NCI-H2107 (cell line): ENCODE measurements at places on chromosomes 6 and 20.

- no peak for DNase-seq
These were observed 49.1 kb downstream of the GCLC start for GRCh38 chr6:53495506-53496499.

DNA sequence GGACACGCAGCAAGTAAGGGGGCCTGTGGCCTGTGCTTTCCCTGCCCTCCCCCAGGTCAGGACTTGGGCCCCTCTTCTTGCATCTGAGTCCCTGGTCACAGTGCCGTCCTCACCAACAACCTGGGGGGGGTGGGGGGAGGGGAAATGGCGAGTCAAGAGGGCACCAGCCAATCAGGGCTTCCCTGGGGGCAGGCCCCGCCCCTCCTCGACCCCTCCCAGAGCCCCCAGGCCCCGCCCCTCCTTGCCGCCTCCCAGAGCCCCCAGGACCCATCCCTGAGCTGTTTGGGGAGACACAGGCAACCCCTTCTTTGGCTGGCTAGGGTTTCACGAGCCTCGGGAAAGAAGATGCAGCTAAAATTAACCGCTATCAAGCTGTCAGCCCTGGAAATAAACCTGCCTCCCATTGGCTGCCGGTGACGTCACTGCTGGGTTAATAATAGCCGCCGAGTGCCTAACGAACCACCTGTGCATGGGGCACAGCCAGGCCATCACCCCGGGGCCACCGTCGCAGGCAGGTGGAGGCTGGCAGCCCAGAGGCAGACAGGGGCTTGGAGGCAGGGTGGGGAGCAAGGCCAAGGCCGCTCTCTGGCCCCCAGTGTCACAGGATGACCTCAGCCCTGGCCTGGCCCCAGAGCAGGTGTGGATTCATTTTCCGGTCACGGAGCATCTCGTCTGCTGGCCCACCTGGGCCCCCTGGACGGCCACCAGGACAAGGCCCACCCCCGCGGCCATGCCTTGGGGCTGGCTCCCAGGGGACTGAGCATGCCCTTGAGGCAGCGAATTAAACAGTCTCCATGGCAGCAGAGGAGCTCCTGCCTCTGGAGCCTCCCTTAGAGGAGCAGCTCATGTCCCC lies 3.2 kb upstream of the EEF1A2 start:
- peak; percentile 89 for DNase-seq

DNA sequence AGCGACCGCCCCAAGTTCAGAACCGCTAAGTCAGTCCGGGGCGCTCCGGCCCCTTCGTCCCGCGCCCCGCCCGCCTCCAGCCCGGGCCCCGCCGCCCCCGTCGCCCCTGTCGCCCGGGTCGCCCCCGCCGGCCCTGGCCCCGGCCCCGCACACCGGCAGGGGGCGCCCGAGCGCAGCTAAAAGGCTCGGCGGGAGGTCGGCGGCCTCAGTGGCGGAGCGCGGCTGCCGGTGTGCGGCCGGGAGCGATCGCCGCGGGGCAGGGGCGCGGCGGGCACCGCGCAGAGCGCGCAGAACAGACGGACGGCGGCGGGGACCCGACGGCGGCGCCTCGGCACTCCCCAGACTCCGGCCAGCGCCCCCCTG lies at the start of gene FNDC1:
TSS of gene FNDC1 (plus strand) at position 208 of the 363 bp plus-strand sequence. CDS start 197 bp downstream, outside the sequence.
- DNase-seq: no peak

DNA sequence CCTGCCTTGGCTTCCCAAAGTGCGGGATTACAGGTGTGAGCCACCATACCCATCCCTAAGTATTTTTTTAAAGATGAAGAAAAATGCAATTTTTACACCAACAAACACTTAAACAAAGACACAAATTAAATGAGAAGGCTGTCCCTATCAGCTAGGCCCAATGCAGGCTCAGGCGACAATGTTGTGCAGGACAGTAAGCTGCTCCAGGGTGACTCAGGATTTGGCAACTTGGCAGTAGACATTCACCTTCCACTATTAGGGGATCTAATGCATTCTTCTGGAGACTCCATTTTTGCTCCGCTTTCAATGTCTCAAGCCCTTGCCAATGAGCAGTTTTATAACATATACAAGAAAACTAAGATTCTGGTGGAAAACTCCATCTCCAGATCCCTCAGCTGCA lies 19.7 kb downstream of the NDRG3 start:
- no peak for DNase-seq

DNA sequence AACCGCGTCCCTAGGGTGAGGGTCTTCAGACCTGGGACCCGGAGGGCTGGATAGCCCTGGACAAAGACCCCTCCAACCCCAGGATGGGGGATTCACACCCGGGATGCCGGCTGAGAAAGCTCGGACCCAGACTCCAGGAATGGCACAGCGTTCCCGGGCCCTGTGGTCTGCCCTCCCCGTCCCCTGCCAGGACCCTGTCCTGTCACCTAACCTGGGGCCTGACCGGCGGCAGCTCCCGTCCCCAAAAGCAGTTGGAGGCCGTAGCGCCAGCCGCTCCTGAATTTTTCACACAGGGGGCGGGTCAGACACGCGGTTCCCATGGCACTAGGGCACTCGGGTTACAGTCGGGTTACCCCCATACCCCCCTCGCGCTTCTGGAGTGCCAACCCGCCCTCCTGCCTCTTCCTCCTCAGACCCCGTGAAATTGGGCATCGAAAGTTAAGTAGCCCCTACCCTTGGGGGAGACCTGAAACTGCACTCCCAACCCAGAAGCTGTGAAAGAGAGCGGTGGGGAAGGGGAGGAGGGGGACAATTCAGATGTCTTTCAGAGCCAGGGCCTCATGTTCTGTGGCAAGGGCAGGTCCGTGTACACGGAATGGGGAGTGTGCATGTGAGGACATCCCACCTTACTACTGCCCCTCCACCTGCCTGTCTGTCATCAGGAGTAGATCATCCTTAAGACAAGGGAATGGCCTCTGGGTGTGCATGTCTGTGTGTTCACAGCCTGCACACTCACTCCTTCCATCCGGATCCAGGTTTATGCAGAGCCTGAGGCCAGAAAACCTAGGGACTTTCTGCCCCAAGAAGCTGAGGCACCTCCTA lies 595 bp downstream of the REM1 start:
- DNase-seq: no peak

- DNase-seq: no peak
These were observed 116.8 kb downstream of the ZMYND8 start for GRCh38 chr20:47239719-47240067.

DNA sequence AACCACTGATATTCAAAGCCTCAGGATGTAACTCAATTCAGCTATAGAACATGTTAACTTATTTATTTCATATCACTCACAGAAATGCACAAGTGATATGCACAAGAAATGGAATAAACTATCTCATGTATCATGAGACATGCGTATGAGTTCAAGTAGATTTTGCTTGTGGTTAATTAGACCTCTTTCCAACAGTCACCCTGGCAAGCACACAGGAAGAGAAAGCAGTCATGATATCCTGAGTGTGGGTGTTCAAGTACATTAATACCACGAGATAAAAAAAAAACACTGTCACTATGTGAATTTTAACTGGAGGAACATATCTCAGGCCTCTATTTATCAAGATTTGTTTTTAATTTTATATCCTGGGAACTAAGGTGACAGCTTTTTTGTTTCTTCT lies 64.2 kb downstream of the LAMP5 start:
- DNase-seq: no peak

DNA sequence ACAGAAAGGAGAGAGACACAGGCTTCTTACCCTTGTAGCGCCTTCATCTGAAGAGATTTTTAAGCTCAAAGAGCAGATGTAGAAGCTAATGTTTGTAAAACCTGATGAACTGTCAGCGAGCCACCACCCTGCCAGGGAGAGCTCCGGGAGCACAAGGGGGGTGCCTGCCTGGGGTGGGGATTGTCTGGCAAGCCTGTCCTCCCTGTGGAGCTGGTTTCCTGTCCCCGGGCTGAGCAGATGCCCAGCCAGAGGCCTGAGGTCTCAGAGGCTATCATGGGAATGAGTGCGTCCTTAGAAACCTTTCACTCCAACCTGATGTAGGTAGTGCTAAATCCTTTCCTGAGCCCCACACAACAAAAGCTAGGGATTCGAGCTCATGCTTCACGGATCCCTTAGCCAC lies 41.9 kb upstream of the NR2E1 start:
- DNase-seq: no peak

- DNase-seq: no peak
These were observed 612 bp downstream of the ADAT2 start for GRCh38 chr6:143449714-143450452.

- DNase-seq: no peak
These were observed 12.6 kb downstream of the MAP3K5 start for GRCh38 chr6:136779682-136780081.

DNA sequence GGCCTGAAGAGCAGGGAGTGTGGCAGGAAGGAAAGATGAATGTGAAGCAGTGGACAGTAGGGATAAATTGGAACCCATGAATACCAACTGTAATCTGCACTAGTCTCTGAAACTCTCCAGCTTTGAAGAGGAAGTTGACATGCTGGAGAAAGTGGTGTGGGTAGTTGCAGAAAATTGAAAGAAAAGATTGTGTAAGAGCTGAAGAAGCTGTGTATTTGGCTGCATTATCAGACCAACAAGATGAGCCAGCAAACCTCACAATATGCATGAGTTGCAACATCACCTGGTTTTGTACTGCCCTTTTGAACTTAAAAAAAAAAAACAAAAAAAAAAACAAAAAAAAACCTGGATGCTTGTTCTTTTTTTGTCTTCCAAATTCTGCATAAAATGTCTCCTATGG lies 921.9 kb upstream of the EYS start:
- no peak for DNase-seq

DNA sequence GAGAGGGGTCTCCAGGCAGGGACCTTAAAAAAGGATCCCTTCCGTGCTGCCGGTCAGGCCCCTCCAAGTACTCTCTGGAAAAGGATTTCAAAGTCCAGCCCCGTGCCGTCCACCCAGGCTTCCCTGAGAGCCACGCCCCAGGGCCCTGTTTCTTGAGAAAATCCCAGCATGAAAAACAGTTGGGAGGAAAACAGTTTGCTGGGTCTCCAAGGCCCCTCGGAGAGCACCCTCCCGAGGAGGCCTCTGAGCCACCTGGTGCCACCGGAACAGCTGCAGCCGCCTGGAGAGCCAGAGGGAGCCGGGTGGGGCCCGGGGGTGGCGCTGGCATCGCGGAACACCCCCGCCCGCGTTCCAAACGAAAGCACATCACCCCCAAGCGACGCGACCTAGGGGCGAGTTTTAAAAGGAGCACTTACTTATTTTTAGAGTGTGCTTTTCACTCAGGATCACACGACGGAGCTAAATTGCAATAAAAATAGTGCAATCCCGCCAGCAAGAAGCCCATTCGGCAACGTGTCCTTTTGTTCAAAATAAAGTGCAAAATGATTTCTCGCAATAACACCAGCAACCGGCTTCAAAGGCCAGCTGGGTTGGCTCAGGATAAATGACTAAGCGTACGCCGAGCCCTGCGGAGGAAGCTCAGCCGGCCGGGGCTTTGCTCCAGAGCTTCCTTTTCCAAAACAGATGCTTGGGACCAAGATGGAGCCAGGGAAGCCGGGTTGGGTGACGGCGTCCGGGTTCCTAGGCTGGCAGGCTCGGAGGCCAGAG lies 64.2 kb downstream of the YTHDF1 start:
- no peak for DNase-seq

GRCh38 chr6:14699803-14700601 lies 545.9 kb upstream of the JARID2 start:
- no peak for DNase-seq
